ENCODE measurements at places on chromosomes 4 and X.

GRCh38 chr4:151021637-151022334, 6.7 kb upstream of the LRBA start:
- DNase-seq = no peak

DNA sequence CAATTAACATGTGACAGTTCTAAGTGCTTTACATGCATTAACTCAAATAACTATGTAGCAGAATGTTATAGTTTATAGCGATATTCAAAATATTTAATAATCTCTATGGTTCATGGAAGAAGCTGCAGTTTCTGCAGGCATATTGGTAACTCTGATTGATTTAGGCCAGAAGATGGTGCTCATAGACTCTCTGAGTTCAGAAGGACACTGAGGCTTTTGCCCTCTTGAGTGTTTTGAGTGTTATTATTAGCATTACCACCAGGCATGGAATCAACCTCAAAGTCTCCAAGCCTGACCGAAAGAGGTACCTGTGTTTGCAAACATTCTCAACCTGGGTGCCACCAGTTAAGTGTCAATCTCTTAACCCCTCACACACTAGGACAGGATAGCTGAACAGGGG, 792.3 kb upstream of the PCDH7 start:
- no peak for DNase-seq

- DNase-seq = no peak
These were observed 62.7 kb upstream of the NRK start for GRCh38 chrX:105759598-105759997.

- DNase-seq = no peak
These were observed 122.3 kb downstream of the RS1 start for GRCh38 chrX:18549643-18550042.

DNA sequence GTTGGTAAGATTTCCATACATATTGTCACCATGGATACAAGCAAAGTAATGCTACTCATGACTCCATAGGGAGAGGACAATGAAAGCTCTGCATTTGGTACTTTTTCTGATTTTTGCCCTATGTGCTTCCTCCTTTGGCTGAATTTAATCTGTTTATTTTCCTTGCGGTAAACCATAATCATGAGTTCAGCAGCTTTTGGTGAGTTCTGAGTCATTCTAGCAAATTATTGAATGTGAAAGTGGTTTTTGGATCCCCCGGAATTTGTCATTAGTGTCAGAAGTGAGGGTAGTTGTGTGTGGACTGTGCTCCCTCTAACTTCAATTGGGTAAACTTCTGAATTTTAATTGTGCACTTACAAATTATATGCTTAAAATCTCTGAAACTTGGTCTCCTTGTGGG, 170.3 kb downstream of the MOSPD2 start:
- DNase-seq = no peak

GRCh38 chrX:13340182-13340791, 20.4 kb upstream of the ATXN3L start:
- DNase-seq = no peak

- DNase-seq = no peak
These were observed 342.5 kb upstream of the NOCT start for GRCh38 chr4:138673053-138673452.

DNA sequence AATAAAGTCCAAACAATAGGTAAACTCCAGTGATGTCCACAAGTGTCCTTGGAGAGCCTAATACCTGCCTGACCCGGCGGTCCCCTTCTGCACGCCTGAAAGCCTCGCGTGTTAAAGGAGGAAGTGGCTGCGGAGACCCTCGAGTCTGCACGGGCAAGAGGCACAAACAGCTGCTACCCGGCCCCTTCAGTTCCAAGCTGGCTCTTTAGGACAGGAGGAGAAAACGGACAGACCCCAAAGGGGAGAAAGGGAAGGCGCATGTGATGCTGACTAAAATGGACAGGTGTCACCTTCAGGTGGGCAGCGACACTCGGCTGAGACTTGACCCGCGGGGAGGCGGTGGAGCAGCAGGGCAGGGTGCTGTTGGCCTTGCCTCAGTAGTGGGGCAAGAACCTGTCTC, 102.7 kb upstream of the TENM3 start:
- DNase-seq = no peak

DNA sequence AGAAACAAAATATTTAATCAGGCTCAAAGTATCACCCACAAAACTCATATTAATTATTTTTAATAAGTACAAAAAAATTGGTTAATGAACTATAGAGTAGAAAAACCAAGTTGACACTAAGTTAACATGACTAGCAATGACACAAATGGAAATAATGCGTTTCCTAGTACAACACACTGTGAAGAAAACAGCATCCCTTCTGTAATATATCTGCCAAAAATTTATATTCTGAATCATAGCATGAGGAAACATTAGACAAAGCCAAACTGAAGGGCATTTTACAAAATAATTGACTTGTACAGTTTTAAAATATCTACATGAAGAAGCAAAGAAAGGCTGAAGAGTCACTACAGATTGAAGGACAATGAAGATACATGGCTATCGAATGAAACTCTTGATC, 477.6 kb upstream of the INTU start:
- DNase-seq = no peak

GRCh38 chr4:125739760-125740159, 425.0 kb downstream of the FAT4 start:
- no peak for DNase-seq

DNA sequence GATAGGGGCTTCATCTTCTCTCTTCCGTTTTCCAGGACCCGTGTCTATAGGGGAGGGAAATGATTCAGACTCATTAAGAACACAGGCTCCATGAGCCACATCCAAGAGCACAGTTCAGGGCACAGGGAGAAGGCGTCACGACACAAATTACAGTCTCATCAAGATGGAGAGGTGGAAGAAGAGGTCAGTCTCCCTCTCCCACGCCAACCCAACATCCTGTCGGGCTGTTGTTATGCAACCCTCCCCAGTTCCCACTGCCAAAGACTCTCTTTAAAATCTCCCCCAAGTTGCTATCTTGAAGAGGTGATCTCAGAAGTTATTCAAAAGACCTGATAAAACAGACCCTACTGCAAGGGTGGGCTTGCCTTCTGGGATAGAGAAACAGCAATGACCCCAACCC, 12.6 kb downstream of the ZMYM3 start:
- no peak for DNase-seq

- no peak for DNase-seq
These were observed 84.7 kb upstream of the PCDH19 start for GRCh38 chrX:100494646-100495370.
